ENCODE measurements at places on chromosomes 3 and 15.
A peak's percentile ranks its signal among the peaks of the same experiment; 100 is the strongest.

GRCh38 chr3:100782348-100782747, 73.1 kb downstream of the TFG start:
- DNase-seq: peak; percentile 93

DNA sequence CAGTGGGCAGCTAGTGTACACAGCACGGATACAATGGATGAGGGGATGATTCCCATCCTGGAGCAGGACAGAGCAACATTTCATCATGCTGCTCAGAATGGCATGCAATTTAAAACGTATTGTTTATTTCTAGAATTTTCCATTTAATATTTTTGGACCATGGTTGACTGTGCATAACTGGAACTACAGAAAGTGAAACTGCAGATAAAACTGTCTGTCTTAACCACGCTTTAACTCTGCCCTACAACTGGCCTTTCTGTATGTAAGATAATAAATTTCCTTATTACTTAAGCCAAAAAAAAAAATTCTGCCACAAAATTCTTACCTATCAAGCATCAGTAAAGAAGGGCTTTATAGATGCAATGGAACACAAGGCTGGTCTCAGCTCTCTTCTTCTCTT, 33.4 kb downstream of the AP3S2 start:
- no peak for DNase-seq

- DNase-seq: no peak
Observed at GRCh38 chr3:46860017-46860809, 3.0 kb downstream of the MYL3 start.

GRCh38 chr3:154122912-154123559, 1.8 kb downstream of the ARHGEF26 start:
- DNase-seq: peak; percentile 60

Measured in muscle of leg (tissue), 16 donors.